ENCODE measurements at places on chromosomes 2 and 18.

- no peak for DNase-seq
These were observed 16.5 kb upstream of the PRLH start for GRCh38 chr2:237549643-237550415.

- DNase-seq = no peak
These were observed 33.2 kb downstream of the MYO5B start for GRCh38 chr18:50161597-50162205.

DNA sequence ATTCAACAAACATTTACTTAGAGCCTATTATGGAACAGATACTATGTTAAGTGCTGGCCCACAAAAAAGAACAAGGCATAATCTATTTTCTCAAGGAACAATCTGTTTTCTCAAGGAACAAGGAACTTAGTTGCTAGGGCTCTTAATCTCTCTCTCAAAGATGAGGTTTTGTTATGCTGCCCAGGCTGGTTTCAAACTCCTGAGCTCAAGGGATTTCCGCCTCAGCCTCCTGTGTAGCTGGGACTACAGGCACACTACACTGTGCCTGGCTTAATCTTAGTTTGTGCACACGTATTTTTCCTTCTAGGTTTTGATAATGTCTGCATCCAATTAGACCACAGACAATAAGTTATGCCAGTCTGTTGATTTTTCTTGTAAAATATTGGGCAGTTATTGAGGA, 89.5 kb downstream of the PTH2R start:
- DNase-seq = no peak

DNA sequence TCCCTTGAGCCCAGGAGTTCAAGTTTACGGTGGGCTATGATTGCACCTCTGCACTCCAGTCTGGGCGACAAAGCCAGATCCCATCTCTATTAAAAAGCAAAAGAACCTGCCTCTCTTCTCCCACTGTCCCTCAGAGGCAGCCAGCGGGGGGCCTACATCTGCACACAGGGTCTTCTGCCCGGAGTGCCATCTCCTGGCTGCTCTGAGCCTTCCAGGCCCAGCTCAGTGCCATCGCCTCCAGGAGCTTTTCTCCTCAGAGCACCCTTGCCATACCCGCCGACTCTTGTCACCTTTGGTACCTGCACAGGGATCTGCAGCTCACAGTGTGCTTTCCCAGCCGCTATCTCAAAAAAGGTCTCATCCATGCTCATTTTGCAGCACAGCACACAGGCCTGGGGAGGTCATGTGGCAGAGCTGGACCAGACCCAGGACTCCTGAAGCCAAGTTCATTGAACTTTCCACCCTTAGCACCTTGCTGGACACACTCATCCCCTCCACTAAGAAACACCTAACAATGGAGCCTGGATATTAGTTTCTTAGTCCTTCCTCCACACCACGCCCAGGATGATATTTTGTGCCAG, 186.3 kb downstream of the HAUS1 start:
- DNase-seq = no peak

DNA sequence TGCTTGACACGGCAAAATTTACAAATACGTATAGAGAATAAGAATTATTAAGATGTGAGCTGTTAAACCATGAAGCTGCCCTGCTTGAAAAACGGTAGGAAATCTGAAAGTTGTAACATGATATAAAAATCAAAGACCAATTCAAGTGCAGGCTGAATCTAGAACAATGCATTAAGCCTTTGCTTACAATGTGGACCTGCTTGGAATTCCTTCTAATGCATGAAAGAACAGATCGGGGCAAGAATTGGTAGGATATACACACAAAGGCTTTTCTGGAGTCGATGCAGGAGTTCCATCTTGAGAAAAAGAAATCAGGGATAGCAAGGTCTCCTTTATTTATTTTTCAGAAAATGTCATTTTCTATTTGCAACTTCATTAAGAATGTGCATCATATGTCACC, 136.8 kb downstream of the DLGAP1 start:
- DNase-seq = no peak

DNA sequence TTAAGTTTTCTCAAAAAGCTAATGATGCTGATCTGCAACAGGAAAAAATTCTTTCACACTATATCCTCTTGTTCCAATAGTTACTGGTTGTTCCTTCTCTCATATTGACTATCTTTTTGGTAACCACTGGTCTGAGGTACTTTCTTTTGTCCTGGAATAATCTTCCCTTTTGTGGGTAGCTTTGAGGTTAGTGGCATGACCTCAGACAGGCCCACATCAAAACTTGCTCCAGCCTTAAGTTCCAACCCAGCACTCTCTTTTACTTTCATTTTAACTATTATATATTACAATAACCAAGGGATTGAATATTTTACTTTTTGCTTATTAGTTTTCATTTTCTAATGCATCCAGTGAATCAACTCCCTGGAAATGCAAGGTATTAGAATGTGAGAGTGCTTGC, 9.5 kb downstream of the REG1A start:
- DNase-seq = no peak
